ENCODE measurements at places on chromosomes 3 and 15.

GRCh38 chr3:158050461-158050860, 55.8 kb downstream of the SHOX2 start:
- DNase-seq = no peak

- DNase-seq = no peak
Observed at GRCh38 chr3:182710557-182711157, 82.6 kb upstream of the ATP11B start.

- no peak for DNase-seq
Observed at GRCh38 chr15:48547286-48547685, 98.2 kb downstream of the FBN1 start.

GRCh38 chr3:73669260-73669659, 44.5 kb upstream of the PDZRN3 start:
- no peak for DNase-seq

- DNase-seq = no peak
Observed at GRCh38 chr15:89628806-89629715, 26.2 kb downstream of the KIF7 start.

GRCh38 chr3:185823078-185824044, 1.5 kb downstream of the IGF2BP2 start:
- no peak for DNase-seq

DNA sequence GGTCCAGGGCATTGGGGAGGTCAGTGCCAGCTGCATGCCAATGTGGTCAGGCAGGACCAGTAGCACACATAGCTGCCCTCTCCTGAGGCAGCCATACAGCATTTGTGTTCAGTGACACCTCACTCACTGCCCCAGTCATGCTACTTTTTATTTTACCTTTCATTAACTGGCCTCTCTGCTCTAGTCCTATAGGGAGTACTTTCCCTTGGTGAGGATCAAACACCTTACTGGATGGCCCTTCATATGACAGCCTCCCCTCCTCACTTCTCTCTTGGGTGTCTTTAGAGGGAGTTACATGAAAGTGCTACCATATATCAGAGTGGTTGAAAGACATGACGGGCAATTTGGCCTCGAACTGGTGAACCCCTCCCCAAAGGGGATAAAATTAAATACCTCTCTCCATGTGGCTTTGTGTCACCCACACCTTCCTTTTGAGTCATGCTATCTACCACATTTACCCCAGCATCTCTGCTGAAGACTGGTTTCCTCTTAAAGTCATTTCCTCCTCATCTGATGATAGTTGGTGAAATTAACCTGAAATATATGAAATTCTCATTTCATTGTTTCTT, 17.6 kb downstream of the RLBP1 start:
- DNase-seq = no peak

GRCh38 chr15:69303337-69304181, 4.8 kb downstream of the PAQR5 start:
- no peak for DNase-seq

DNA sequence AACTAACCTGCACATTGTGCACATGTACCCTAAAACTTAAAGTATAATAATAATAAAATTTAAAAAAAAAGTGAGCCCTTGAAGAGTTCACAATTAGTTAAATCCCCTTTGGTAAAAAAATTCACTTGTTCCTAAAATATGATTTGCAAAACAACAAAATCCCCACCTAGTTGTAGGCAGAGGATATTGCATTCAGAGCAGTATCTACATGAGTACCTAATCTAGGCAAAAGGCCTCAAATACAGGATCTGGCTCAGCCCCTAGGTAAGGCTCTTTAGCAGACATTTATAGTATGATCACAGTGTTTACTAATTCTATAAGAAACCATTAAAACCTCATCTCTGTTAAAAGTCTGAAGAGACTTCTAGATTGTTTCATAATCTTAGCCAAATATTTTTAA, 89.3 kb upstream of the CCDC80 start:
- DNase-seq = no peak

- no peak for DNase-seq
Observed at GRCh38 chr15:62209322-62209721, 44.2 kb upstream of the C2CD4B start.

- DNase-seq = no peak
Observed at GRCh38 chr3:37137516-37137915, 36.9 kb downstream of the LRRFIP2 start.

GRCh38 chr15:69510556-69510955, 57.9 kb downstream of the RPLP1 start:
- DNase-seq = no peak

DNA sequence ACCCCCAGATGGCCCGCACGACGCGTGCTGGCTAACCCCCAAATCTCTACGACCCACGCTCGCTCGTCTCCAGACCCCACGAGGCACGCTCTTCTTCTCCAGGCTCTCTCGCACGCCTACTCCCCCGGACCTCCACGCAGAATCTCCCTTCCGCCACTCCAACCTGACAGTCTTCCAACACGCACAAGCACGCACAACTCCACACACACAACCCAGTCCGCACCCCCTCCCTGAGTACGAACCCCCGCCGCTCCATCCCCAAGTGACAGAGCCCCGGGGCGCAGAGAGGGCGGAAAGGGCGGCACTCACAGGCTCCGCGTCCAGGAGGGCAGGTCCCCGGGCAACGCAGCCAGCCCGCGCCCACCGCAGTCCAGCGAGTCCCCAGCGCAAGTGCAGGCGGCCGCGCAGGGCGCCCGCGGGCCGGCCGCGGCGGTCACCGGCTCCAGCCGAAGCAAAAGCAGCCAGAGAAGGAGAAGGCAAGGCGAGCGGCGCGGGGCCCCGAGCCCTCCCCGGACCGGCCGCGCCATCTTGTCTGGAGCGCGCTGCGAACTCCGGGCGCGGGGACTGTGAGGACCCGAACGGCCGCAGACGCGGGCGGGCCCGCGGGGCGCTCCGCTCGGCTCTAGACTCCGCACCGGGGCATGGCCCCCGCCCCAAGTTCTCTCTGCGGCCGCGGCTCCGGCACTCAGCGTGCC, 794 bp downstream of the LRIG1 start:
- no peak for DNase-seq

GRCh38 chr3:129474984-129475804, 35.2 kb downstream of the IFT122 start:
- DNase-seq = no peak

- no peak for DNase-seq
Observed at GRCh38 chr3:184703657-184704056, 8.2 kb downstream of the MAGEF1 start.

GRCh38 chr3:125310623-125311081, 64.5 kb downstream of the ZNF148 start:
- DNase-seq = no peak

- DNase-seq = no peak
Observed at GRCh38 chr15:26983822-26984221, 12.8 kb downstream of the GABRG3 start.

DNA sequence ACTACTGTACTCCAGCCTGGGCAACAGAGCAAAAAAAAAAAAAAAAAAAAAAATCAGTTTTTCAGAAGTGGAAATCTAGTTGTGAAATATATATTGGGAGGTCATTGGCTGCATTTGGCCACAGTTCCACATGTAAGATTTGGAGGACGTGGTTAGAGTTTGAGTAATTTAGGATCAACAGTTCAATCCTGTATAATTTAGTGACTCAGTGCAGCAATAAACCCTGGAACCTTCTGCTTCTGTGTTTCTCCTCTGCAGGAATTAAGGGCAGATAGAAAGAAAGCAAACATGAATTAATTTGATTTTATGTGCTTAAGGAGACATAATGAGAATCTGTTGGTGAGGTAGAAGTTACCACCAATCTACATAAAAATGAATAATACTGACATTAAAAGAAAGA, 347.0 kb downstream of the PTPRG start:
- DNase-seq = no peak

DNA sequence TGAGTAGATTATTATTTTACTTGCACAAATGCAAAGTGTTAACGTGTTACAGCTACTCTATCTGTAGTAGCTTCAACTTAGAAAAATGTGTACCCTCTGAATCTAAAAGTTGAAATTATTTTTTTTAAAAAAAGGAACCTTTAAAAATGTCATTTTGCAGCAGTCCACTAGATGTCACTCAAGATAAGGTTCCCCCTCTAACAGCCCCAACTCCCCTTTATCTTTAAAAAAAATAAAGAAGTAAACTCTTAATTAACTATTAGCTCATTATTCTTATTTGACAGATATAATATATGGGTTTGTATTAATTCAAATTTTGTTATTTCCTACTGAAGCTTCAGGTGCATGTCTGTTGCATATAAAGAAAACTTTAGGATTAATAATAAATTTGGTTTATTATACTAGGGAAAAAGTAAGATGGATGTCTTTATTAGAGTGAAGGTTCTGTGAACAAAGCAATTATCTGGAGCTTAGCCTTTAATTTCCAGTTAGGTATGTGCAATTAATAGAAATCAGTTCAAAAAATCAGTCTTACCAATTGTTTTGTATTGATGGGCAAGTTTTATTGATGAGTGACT, 288.5 kb downstream of the VGLL3 start:
- no peak for DNase-seq

DNA sequence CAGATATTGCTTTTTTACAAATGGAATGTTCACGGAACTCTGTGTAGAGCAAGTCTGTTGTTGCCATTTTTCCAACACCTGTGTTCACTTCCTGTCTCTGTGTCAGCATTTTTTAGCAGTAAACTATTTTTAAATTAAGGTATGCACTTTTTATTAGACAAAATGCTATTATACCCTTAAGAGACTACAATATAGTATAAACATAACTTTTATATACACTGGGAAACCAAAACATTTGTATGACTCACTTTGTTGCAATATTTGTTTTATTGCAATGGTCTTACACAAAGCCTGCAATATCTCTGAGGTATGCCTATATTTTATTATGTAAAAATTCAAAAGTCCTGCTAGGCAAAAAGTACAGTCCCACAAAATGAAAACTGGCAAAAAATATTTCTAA, 39.8 kb upstream of the FGF7 start:
- DNase-seq = no peak
